Muscle of arm (tissue), 14 donors: ENCODE measurements at places on chromosomes 1 and 21.
A peak's percentile ranks its signal among the peaks of the same experiment; 100 is the strongest.

GRCh38 chr1:191575746-191576145, 582.5 kb upstream of the RGS18 start:
- DNase-seq = no peak

GRCh38 chr1:159933347-159933746, 8.0 kb upstream of the TAGLN2 start:
- DNase-seq = no peak

DNA sequence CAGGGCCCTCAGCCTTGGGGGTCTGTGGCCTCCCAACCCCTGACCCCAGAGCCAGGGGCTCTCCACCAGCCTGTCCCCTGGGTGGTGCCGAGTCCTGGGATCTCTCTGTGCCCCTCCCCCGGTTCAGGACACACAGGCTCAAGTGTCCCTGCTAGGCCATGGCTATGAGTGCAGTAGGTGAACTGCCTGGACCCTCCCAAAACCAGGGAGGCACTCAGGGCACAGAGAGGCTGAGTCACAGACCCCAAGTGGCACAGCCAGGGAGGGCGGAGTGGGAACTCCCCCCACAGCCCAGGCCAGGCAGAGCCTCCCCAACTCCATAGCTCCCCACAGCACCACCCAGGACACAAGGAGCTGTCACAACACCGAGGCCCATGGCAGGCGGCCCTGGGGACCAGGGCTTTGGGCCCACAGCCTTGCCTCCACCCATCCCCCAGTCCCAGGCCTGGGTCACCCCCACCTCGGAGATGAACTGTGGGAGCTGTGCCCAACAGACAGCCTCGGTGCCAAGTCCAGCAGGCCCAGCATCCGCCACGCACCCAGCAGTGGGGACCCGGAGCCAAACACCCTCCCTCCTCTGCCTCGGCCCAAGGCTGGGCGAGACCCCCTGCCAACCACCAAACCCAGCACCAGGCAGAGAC, 3.2 kb downstream of the DVL1 start:
- DNase-seq = no peak

- no peak for DNase-seq
These were observed 47.8 kb upstream of the CCDC190 start for GRCh38 chr1:162908780-162909179.

DNA sequence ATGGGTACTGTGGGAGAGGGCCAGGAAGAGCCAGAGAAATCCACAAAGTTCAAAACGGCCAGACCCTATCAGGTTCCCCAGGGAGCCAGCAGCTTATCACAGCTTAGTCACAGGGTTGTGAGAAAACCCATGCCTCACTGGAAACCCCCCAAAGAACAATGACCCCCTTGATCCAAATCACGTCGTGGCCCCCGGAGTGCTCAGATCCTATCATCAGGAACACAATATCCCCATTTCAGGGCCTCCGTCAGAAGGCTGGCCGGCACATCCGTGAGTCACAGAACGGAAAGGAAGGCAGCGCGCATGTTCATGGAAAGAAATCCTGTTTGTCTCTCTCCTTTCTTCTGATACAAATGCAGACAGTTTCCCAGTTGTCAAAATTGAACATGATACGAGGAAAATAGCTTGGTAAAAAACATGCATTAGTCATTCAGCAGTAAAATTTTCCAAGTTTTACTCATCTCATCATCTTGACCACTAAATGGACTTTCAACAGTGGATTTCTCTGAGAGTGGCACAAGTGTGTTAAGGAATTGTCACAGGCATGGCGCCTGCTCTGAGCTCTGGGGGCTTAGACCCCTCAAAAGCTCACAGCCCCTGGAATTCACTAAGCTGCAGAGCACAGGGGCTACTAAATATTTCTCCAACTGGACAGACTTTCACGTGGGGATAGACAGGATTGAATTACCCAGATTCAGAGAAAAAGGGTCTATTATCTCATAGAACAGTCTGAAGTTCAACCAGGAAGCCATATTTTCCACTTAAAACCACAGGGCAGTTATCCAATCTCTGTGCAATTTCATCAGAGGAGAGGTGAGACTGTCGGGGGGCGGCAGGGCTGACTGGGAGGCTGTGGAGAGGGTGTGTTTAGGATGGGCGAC, 124.8 kb downstream of the RIPK4 start:
- DNase-seq = peak; percentile 63

- DNase-seq = no peak
These were observed 284.9 kb upstream of the RUNX1 start for GRCh38 chr21:35333831-35334618.

- DNase-seq = no peak
These were observed 1469.8 kb downstream of the BRINP3 start for GRCh38 chr1:189007824-189008223.

- no peak for DNase-seq
These were observed 10.3 kb downstream of the PRRX1 start for GRCh38 chr1:170674239-170674638.
